ENCODE measurements at places on chromosomes 12 and 14.
A peak's percentile ranks its signal among the peaks of the same experiment; 100 is the strongest.

GRCh38 chr12:110640275-110641025 lies 26.5 kb downstream of the TCTN1 start:
- DNase-seq: no peak

DNA sequence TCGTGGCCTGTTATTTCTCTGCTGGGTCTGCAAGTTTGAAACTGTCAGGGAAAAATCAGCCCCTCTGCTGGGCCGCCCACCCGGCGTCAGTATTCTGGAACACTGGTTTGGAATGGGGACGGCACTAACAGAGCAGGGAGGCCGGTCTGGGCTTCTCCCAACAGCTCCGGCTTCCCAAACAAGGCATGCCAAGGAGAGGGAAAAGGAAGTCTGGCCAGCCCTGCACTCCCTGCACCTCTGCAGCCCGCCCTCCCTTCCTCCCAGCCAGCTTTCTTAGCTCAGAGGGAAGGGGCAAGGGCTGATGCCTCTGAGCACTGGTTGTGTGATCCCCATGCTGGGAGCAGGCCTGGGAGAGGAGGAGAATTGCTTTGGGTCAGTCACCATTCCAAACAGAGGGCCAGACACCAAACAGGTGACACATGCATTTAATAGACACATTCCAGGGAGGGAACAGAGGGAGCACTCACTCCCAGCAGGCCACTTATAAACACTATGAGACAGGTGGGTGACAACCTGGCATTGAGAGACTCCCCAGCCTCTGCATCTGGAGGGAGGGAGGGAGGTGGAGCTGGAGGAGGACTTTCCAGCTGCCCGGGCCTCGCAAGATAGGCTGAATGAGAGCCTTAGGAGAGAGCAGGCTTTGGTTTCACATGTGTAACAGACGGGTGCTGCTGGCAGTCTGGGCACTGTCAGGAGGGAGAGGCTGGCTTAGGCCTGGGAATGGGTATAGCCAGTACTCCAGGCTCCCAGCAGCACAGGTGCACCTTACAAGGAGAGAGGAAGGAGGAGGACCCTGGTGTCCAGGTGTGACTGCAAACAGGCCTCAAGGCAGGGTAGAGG lies 10.3 kb downstream of the KRT75 start:
- no peak for DNase-seq

DNA sequence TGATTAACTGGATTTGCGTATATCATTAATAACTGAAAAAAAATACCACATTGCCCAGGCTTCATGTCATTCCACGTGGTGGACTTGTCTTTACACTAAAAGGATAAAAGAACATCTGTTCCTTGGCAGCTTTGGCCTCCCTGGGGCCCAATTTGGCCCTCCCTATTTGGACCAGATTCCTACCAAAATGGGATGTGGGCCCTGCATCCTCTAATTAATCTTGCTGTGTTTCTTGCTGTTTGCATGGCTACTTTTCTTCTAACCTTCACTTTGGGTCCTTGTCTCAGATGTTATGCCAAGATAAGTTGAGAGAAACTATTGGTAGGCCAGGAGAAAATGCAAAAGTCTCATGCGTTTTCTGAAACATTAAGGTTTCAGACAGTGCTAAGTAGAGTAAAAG lies 57.5 kb downstream of the PTHLH start:
- no peak for DNase-seq

DNA sequence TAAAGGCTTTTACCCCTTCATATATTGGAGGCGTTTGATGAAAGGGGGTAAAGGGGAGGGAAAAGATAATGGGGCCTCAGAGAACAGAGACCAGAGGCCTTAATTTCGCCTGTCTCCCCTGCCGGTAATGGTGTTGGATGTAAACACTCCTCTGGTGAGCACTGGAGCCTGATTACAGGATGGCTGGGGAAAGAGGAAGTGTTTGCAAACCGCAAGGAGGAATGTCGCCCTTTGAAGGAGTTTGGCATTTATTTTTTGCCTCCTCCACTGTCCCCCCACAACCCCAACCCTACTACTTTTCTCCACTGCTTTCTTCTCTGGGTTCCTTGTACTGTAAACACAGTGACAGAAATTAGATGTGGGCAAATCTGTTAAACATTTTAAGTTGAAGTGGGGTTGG lies 211.9 kb upstream of the TBX3 start:
- DNase-seq: no peak

DNA sequence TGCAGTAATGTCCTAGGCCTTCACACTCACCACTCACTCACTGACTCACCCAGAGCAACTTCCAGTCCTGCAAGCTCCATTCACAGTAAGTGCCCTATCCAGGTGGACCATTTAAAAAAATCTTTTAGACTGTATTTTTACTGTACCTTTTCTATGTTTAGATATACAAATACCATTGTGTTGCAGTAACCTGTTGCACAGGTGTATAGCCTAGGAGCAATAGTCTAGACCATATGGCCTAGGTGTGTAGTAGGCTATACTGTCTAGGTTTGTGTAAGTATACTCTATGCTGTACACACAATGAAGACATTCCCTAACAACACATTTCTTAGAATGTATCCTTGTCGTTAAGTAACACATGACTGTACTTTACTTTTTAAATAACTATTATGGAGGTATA lies 17.2 kb downstream of the CYP46A1 start:
- DNase-seq: no peak

DNA sequence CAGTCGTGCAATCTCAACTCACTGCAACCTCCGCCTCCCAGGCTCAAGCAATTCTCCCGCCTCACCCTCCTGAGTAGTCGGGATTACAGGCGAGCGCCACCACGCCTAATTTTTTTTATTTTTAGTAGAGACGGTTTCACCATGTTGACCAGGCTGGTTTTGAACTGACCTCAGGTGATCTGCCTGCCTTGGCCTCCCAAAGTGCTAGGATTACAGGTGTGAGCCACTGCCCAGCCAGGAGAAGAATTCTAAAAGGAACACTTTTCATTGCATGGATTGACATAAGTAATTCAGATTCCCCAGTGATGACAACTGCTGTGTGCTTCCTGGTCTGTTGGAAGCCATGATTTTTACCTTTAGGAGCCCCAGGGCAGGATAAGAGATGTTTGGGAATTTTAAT lies 22.1 kb downstream of the DMAC2L start:
- DNase-seq: no peak

GRCh38 chr14:51576879-51577278 lies 74.8 kb upstream of the FRMD6 start:
- no peak for DNase-seq

GRCh38 chr12:6643569-6644256 lies 3.5 kb downstream of the ACRBP start:
- DNase-seq: no peak

DNA sequence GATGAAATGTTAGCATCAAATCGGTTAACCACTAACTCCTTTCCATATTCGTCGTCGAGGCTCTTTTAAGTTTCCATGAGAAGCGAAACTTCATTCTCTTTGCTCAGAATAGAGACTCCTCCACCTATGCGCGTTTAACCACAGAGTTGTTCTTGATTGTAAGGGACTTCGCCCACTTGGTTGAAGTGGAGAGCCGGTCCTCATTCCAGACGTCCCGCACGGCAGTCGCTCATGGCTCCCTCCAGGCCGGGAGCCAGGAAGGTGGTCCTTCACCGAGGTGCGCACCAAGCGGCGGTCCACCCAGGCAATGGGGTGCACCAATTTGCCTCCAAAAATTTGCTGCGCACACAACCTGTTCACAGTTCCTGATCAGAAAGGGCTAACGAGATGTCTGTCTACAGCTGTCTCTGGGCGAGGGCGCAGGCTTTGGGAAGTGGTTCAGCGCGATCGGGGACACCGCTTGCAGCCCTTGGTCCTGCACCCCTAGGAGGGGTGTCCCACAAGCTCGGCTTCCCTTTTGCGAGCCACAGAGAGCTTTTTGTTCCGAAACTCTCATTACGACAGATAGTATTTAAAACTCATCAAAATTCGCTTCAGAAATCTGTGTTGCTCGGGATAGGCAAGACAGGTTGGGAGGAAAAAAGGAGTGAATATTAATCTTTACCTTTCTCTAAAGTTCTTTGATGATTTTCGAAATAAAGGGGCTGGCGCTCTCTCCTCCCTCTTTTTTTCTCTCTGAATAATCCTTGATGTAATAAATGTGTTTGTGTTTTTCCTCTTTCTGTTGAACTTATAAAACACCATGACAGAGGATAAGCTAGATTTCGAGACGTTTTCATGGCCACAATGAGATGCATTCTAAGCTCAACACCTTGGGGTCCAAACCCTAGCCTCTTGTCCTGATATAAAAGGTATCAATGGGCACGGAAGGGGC lies 6.4 kb upstream of the ALX1 start:
- no peak for DNase-seq

DNA sequence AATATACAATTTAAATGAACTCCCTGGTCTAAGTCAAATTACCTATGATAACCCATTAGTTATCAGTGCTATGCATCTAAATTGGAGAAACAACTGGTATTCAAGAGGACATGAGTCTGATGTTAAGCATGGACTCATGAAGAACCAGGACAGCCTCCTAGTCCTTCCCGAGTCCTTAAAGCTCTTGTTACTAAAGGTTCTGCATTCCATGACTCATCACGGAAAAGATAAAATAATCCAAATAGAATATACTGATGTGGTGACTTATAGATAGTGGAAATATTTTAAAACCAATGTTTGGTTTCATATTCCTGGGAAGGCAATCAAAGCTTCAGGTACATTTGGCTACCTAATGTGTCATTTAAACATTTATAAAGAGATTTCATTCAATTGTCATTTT lies 117.2 kb upstream of the PMCH start:
- no peak for DNase-seq

DNA sequence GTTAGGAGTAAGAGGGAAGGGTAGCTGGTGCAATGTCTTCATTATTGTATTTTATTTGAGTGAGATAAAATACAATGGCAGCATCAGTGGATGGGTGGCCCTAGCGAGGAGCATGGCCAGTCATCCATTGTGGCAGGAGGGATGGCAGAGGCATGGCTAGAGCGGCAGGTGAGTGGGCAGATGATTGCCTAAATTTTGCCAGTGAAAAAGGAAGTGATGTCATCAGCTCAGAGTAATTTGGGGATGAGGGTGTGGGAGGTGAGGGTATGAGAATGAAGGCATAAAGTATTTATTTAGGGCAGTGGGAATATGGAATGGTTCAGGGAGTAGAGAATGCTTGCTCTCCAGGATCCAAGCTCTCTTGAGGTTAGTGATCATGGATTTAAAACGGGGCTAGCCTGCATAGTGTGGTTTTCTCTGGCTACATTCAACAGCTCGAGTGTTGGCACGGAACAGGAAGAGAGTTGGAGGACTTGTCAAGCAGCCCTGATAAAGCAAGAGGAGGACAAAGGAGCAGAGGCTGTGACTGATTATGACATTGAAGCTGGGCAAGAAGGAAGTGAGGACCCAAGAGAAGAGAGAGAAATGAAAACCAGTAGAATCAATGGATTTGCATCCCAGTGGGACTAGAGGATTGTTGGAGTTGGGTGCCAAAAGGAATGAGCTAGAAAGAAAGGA lies 18.7 kb upstream of the SERPINA6 start:
- DNase-seq: peak; percentile 26

DNA sequence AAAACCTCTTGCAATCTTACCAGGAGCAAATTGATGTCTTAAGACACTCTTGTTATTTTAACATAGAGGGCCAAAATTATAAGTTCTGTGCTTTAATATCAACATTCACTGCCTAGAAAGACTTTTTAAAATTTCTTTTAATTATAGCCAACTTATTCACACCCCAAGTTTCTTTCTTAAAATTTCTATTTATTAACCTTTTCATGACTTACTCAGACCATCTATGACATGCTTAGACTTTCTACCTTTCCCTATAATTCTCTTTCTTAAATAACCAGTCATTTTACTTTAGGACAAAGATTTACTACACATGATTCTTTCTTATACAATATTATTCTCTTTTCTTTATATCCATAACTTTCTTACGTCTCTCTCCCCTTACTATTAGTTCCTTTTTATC lies 220.4 kb downstream of the NUBPL start:
- DNase-seq: no peak

DNA sequence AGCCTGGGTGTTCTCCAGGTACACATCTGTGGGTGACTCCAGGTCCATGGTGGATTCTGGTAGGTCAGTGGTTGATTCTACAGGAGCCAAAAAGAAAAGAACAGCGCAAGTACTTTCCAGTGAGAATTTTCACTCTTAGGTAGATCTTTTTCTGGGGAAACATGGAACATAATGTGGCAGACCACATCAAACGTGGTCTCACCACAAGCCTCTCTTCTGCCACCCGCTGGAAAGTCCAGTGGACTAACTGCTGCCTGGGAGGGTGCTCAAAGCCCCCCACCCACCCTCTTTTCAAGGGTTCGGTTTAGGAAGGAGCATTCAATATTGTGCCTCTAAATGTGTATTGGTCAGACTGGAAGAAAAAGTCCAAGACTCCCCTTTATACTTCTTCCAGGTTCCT lies 36.1 kb upstream of the PRB2 start:
- DNase-seq: peak; percentile 14

- no peak for DNase-seq
Observed at GRCh38 chr12:52004042-52004648, 2.6 kb upstream of the TAMALIN start.

GRCh38 chr14:24991288-24991687 lies 58.7 kb downstream of the STXBP6 start:
- no peak for DNase-seq

DNA sequence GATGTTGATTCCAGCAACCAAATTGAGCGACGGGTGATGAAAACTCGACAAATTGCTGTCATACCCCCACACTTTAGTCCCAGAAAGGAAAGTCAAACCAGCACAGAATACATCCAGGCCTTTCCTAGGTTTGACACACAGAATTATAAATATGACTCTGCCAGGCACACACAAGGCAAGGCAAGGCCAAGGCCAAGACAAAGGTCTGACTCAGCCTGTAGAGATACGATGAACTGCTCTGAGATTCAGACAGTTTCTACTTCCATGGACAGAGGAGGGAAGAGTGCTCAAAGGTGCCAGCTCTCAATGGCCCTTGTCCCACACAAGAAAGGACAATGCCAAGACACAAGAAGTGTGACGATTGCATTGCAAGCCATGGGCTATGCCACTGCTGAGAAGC lies 880.2 kb upstream of the TMEM132C start:
- no peak for DNase-seq
